ENCODE measurements at places on chromosomes 2 and 18.
A peak's percentile ranks its signal among the peaks of the same experiment; 100 is the strongest.

DNA sequence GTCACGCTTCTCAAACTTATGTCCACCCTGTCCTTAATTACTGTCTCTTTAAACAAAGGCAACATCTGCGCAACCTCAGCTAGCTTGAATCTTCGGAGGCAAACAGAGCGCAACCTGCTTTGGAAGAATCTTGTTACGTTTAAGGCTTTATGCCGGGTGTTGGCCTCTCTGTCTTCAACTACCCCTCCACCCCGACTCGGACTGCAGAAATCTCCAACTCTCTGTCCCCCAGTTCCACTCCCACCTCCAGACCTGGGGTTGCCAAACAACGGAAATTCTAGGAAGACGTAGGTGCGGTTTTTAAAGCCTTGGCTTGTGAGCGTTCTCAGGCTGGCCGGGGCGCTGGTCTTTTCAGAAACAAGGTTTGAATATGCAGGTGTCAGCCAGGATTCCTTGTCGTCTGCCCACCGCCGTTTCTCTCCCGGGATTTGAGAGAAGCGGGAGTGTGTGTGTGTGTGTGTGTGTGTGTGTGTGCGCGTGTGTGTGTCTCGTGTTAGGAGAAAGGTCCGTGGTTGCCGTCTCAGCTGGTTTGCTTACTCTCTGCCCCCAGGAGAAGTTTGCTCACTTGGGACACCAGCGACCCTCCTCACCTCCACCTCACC, 1.1 kb upstream of the ONECUT2 start:
- no peak for DNase-seq

GRCh38 chr18:49459404-49460171, 857 bp downstream of the DYM start:
- DNase-seq: peak; percentile 17

- peak; percentile 95 for DNase-seq
Measured at GRCh38 chr2:43075054-43075593, 151.3 kb downstream of the ZFP36L2 start.

- no peak for DNase-seq
Measured at GRCh38 chr2:10080536-10081304, 509 bp upstream of the CYS1 start.

DNA sequence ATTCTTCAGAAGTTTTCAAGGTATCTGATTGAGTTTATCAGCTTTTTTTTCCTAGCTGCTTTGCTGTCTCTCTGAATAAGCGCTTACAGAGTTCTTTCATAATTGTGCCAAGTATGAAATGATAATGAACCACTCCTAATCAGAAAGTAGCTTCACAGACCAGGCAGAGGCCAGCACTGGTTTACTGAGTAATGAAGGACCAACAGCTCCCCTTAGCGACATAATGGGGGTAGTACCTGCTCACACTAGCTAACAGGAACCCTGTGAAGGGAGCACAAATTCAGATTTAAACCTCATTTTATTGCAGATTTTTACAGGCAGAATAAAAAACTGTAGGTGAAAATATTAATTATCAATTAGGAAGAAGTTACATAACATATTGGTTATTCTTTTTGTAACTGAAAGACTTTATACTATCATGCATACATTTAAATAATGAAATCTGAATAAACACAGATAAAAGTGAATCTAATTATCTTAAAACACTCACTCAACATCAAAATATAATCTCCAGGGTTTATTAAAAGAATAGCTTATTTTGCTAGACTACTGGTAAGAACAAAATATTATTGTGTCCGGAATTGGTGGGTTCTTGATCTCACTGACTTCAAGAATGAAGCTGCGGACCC, 53.7 kb upstream of the LRRC30 start:
- peak; percentile 76 for DNase-seq

DNA sequence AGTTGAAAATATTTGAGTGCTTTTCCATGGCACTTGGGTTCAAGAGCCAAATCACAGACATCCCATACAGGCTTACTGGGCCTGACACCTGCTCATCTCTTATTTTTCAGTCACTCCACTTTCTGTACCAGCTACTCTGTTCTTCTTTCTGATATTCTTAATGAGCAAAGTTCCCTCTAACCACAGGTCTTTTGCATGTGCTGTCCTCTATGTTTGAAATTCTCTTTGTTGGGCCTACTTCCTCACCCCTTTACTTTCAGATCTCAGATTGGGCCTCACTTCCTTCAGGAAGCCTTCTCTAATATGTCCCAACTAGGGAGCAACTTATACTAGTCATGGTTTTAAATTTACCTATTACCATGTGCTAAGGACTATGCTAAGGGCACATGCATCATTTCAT, 81.8 kb upstream of the RBMS1 start:
- no peak for DNase-seq

- DNase-seq: no peak
Measured at GRCh38 chr18:46574000-46574742, 82.8 kb downstream of the LOXHD1 start.

DNA sequence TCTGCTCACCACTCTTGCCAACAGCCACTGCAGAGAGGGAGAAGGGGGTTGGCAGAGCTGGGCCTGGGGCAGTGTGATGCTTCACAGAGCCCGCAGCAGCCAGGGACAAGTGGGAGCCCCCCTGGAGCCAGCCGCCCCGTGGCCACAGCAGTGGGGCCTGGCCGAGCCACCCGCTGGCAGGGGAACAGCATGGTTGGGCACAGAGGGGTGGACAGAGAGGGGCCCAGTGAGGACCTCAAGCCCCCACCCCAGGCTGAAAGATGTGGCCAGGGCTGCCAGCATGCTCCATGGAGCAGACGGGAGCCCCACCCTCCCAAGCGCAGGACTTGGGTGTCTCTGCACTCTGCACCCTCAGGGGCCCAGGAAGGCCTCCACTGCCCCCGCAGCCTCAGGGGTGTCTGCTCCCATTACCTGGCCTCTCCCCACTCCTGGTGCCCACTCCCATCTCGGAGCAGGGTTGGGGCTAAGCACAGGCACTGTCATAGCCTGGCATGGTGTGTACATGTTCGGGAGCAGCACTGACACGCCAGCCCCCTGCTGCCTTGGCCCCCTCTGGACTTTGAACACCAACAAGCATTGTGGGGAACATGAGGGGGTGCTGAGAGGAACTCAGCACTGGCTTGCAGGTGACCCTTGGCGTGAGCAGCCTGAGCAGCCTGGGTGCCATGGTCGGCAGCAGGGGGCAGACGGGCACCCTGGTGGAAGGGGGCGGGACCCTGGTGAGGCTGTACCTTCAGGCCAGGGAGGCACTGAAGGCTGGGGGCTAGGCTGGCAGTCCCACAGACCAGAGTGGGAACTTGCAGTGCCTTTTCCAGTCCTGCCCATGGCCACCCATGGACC, 279.6 kb upstream of the CYP26B1 start:
- no peak for DNase-seq

DNA sequence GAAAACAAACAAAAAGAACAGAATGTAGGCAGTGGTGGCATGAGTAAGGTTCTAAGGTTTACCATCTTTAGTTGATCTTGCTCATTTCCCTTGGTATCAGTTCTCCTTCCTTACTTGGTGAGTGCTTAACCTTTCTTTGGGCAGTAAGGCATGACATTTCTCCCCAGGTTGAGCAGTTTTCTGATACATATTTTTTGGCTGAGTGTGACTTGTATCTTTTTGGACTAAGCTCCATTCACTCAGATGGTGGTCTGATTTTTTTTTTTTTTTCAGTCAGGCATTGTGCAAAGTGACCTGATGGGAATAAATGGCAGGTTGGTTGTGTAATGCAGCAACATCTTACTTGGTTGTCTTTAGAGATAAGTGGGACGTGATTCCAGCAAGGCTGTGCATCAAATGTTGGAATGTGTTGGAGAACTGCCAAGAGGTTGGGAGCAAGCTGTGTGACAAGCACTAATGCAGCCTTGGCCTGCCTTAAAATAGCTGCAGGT, 15.1 kb downstream of the SPTBN1 start:
- peak; percentile 76 for DNase-seq

GRCh38 chr18:3223356-3223755, 3.6 kb upstream of the MYOM1 start:
- DNase-seq: no peak

GRCh38 chr2:201909961-201910361, 103.6 kb downstream of the CDK15 start:
- DNase-seq: no peak

DNA sequence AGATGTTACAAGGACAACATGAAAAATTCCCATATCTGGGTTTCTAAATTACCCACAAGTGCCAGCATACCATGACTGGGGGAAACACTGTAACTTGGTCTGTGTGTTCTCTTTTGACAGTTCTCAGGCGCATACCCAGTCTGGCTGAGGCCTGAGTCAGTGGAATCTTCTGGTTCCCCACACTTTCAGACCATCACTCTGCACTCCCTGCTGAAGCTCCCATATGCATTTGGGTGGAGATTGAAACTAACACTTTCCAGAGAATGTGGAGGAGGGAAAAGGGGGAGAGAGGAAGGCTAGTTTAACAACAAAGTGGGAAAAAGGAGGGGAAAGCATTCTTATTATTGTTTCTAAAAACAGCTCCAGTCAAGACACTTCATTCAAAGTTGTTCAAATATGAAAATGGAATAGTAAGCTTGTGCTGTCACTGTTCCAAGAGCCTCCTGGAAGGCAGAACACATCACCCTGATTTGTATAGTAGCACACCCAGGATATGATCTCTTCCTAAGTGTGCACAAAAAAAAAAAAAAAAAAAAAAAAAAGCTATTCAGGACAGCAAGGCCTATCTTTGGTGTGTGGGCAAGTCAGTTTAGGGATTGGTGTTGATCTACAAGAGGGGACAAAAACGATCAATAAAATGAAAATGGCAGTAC, 48.1 kb upstream of the CTIF start:
- no peak for DNase-seq

- no peak for DNase-seq
Measured at GRCh38 chr2:147019311-147019710, 825.5 kb upstream of the ACVR2A start.

DNA sequence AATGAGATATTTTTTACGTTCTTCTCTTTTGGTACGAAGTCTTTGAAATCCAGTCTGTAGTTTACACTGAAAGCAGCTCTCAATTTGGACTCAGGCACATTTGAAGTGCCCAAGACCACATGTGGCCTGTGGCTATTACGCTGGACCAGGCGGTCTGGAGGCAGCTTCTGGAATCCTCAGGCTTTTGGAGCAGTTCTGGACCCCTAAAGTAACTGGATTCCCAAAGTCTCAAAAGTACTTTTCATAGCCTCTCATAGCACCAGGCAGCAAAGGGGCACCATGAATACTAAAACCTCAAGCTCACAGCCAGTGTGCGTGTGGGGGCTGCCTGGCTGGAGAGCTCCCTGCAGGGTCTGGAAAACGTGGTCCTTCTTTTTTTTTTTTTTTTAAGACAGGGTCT, 119.0 kb downstream of the SMAD7 start:
- DNase-seq: no peak
